Uterus (tissue), 4 donors: ENCODE measurements at places on chromosomes 7 and 10. TPM values are rescaled to one million over a fixed set of nuclear protein-coding genes. Genes with fewer than 3 reads are reported as not detected.

DNA sequence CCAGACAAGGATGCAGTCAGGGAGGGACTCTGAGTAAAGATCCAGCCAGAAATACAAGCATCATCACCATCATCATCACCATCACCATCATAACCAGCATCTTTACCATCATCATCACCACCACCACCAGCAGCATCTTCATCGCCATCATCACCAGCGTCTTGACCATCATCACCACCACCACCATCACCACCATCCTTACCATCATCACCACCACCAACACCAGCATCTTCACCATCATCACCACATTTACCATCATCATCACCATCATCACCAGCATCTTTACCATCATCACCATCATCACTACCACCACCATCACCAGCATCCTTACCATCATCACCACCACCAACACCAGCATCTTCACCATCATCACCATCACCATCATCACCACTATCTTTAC, 44.1 kb upstream of the CPXM2 start:
- H3K27ac ChIP-seq = no peak overlapping the region
- H3K36me3 ChIP-seq = no peaks in the 10 kb centered on the region
- H3K27me3 ChIP-seq = no peaks in the 10 kb centered on the region
- DNase-seq = no peak
- no peaks in the 10 kb centered on the region for H3K4me1 ChIP-seq

DNA sequence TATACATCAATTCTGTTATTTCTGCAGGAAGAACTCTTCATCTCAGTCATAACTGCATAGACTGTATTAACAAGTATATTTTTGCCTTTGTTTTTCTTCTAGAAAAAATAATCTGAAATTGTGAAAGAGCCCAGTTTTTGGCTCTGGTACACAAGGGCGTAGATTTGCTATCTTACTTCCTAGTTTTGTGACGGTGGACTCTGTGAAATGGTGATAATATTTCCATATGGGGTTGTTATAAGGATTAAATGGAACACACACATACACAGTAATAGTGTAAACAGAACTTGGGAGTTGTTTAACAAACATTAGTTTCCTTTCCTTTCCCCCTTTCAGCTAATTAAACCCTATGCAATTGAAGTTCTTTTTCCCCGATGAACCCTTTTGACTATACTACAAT, 108.7 kb downstream of the MKLN1 start:
- H3K27me3 ChIP-seq = no peaks in the 10 kb centered on the region
- H3K4me3 ChIP-seq = no peak overlapping the region
- DNase-seq = no peak
- H3K36me3 ChIP-seq = no peaks in the 10 kb centered on the region
- H3K27ac ChIP-seq = no peak overlapping the region
- no peaks in the 10 kb centered on the region for H3K4me1 ChIP-seq

DNA sequence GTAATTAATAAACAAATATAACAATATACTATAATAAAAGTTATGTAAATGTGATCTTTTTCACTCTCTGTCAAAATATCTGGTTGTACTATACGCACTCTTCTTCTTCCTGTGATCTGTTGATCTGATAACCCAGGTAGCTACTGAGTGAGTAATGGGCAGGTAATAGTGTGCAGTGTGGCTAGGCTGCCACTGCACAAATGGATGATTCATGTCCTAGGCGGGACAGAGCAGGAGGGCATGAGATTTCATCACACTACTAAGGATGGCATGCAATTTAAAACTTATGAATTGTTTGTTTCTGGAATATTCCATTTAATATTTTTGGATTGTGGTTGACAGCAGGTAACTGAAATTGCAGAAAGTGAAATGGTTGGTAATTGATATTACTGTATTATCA, 44.5 kb downstream of the TAS2R16 start:
- no peak overlapping the region for H3K4me3 ChIP-seq
- DNase-seq = no peak
- no peaks in the 10 kb centered on the region for H3K27me3 ChIP-seq
- no peak overlapping the region for H3K27ac ChIP-seq

- H3K36me3 ChIP-seq = no peaks in the 10 kb centered on the region
- DNase-seq = no peak
- no peaks in the 10 kb centered on the region for H3K4me1 ChIP-seq
- H3K27me3 ChIP-seq = no peaks in the 10 kb centered on the region
These were observed 49.6 kb downstream of the ITPRID1 start for GRCh38 chr7:31563522-31563921.

- no peak for DNase-seq
- no peak overlapping the region for H3K4me3 ChIP-seq
- no peaks in the 10 kb centered on the region for H3K36me3 ChIP-seq
- H3K27ac ChIP-seq = no peak overlapping the region
These were observed 36.5 kb downstream of the GHRHR start for GRCh38 chr7:31000161-31000693.

- H3K27me3 ChIP-seq = no peaks in the 10 kb centered on the region
- no peak for DNase-seq
- no peak overlapping the region for H3K27ac ChIP-seq
- no peaks in the 10 kb centered on the region for H3K36me3 ChIP-seq
- no peak overlapping the region for H3K4me3 ChIP-seq
These were observed 147.2 kb upstream of the KLF14 start for GRCh38 chr7:130881091-130881798.

- H3K27ac ChIP-seq = no peak overlapping the region
- no peaks in the 10 kb centered on the region for H3K36me3 ChIP-seq
- H3K4me3 ChIP-seq = no peak overlapping the region
These were observed 61.5 kb downstream of the WDR37 start for GRCh38 chr10:1117651-1118050.

LRRC61 gene
- 13.8 TPM for total RNA-seq

DNA sequence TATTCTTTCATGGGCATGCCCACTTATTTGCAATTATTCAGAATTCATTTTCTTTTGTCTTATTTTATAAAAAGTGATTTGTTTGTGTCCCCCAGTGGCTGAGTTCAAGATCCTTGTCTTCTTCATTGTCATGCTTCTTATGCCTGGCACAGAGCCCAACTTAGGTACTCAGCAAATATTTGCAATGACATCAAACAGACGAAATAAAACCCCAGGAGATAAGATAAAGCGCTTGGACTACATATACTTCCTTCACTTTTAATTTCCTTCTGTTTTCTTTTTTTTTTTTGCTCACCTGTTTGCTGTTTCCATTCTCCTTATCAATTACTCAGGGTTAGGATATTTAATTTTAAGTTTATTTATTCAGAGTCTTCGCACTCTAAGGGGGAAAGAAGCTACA, 225.0 kb downstream of the SDHAF3 start:
- H3K4me1 ChIP-seq = no peaks in the 10 kb centered on the region
- DNase-seq = no peak

DNA sequence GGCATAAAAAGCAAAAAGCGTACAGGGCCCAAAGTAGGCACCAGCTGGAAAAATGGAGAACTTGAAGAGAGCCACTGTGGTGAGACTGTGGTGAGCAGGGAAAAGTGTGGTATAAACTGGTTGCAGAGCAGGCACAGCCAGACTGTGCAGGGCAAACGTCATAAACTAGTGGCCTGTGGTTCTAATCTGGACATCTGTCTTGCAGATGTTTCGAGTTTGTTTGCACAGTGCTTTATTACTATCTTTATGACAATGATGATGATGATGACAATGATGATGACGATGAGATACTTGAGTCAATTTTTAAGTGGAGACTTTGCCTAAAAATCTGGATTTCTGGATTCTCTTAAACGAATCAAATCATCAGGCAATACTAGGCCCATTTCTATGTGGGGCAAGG, 45.7 kb downstream of the SEMA3C start:
- no peak overlapping the region for H3K27ac ChIP-seq
- no peak overlapping the region for H3K4me3 ChIP-seq
- H3K27me3 ChIP-seq = no peaks in the 10 kb centered on the region
- no peaks in the 10 kb centered on the region for H3K36me3 ChIP-seq
- DNase-seq = no peak
- H3K4me1 ChIP-seq = no peaks in the 10 kb centered on the region
